Activated CD4-positive, alpha-beta T cell treated with anti-CD3 and anti-CD28 coated beads, Interleukin-2, amount 10 ng/mL, durations not matched to agents 7 days and 5 days (primary cell): ENCODE measurements at places on chromosomes 7 and 10.

DNA sequence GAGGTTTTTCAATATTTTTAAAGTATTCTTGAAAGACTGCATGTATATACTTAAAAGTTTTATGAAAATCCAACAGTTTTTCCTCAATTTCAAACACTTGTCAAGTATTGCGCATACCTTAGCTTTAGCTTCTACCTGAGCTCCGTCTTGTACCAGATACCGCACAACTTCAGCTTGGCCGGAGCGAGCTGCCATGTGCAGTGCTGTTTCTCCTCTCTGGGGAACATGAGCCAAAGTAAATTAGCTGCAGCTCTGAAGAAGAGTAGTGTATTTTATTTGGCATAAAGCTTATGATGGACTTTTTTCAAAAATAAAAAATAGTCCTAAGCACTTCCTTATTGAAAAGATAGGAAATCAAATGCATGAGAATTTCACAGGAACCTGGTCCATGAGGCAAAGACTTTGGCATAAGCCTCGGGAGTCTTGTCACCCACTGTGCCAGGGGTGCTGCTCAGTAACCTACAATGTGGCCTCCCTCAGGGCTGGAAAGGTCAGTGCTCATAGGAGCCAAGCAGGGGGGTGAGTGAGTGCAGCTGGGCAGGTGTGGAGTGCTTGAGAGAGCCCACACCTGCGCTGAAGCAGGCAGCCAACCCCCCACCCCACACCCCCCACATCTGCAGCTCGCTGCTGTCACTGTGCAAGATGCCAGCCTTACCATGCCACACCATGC, 189.5 kb downstream of the ANK3 start:
- no peak for DNase-seq

DNA sequence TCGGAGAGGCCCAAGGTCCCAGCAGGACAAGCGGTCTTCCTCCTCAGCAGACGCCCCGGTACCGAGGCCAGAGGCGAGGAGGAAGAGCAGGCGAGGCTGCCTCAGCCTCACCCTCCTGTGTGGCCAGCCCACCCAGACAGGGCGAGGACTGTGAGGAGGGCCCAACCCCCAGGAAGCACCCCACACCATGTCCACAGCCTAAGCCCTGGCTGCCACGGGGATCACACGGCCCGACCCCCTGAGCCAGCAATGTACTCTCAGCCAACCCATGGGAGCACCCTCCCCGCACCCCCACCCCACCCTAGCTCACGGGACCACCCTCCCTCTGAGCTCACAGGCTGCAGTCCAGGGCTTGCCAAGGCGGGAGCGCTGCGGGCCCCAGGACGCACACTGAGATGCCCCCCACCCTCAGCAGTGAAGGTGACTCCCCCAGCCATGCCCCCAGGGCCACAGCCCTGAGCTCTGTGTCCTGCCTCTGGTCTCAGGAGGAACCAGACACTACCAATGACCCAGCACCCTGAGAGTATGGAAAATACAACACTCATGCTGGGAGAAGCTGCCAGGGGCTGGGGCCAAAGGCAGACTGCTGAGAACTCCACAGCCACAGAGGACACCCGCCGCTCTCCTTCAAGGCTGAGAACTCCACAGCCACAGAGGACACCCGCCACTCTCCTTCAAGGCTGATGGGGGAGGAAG, 93.6 kb downstream of the MAD1L1 start:
- DNase-seq: no peak

DNA sequence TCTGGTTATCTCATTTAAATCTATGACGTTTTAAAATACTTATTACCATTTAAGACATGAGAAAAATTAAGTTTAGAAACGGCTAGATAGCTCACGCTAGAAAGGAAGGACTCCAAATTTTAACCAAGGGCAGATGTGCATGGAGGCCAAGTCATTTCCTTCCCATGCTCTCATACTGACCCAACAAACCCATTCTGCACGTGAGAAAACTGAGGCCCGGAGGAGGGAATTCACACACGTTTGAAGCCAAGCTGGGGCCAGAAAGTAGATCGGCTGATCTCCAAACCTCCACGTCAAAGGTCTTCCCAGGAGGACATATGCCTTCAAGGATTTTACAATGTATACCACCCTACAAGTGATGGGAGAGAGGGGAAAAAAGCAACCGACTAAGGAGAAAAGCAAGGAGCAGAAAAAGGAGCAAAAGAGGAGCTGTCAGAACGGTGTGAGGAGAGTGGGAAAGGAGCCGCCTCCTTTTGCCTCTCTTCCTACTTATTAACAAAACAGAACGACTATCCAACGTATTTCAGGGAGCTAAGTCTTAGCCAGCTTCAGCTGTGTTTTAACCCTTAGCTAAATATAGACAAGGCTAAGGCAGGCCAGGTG, 645 bp upstream of the SIRT1 start:
- DNase-seq: no peak

DNA sequence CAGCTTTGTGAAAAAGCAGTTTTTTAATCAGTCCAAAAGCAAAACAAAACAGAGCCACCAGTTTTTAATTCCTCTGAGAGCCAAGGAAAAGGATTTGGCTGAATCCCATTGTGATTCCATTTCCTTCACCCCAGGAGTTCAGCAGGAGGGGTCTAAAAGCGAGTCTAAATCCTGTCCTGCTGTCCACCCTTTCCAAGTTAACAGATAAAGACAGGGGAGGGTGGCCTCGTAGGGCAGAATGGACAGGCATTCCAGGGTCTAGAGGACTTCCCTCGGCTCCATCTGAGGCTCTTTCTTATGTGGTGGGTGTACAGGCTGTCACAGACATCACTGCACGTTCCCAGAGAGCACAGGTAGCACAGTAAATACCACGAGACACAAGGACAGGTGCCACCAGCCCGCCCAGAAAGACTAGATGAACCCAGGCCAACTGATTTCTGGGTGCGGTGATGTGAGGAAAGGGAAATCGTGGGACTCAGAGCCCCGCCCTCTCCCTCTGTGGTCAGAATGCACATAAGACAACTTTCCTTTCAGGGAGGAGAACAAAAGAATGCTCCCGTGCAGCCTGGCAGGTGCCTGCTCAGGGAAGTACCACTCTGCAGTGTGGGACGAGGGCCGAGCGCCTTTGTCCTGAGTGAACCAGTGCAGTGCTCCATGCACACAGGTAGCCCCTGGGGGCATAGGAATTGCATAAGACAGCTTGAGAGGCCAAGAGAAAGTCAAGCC, 119.7 kb downstream of the ABLIM1 start:
- DNase-seq: peak; percentile 70

GRCh38 chr10:125261491-125262186, 101.3 kb upstream of the CTBP2 start:
- DNase-seq: no peak

DNA sequence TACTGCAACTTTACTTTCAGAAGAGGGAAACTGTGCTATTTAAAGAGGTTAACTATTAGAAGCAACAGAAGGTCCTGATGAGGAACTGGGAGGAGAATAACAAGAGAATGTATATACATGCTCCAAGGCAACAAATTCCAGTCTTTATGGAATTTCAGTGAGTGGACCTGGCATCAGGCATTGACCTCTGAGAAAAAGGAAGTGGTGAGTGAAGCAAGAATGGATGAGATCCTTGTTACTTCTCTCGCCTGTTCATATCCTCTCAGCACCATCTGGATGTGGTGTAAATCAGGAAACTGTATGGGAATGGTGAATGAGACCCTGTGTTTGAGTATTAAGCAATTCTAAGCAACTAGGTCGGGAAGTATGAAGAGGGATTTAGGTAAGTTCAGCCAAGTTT, 30.3 kb upstream of the KBTBD2 start:
- DNase-seq: no peak

GRCh38 chr10:113458451-113458850, 94.4 kb upstream of the HABP2 start:
- no peak for DNase-seq

DNA sequence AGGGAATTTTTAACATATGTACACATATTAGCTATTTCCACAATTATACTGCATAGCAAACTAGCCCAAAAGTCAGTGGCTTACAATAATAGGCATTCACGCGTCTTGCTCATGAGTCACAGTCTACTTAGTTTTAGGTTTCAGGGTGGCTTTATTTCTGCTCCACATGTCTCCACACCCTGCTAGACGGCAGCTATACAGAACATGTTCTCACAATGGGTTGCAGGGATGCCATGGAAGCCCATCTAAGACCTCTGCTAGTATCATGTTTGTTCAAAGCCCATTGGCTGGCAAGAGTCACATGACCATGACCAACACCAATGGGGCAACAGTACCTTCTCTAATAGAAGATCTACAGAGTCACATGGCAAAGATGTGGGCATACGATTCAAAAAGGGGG, 96.3 kb upstream of the NEBL start:
- DNase-seq: no peak

DNA sequence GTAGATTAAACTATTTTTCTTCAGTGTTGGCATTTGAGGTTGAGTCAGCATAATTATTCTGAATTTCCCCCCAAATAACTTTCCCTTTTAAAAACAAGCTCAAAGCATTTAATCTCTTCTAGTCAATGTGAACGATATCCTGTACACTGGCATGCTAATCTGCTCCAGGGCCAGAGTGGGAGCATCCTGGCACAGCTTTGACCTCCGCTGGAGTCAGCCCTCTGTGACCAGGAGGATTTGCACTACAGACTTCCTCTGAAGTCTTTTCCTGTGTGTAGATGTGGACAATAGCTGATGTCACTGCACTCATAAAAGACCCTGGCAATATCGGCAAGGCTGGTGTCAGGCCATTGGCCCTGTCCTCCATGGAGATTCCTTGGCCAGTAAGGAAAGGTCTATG, 340.2 kb downstream of the CDC14C start:
- DNase-seq: no peak

GRCh38 chr10:93259126-93259525, 185.4 kb downstream of the CYP26A1 start:
- no peak for DNase-seq

DNA sequence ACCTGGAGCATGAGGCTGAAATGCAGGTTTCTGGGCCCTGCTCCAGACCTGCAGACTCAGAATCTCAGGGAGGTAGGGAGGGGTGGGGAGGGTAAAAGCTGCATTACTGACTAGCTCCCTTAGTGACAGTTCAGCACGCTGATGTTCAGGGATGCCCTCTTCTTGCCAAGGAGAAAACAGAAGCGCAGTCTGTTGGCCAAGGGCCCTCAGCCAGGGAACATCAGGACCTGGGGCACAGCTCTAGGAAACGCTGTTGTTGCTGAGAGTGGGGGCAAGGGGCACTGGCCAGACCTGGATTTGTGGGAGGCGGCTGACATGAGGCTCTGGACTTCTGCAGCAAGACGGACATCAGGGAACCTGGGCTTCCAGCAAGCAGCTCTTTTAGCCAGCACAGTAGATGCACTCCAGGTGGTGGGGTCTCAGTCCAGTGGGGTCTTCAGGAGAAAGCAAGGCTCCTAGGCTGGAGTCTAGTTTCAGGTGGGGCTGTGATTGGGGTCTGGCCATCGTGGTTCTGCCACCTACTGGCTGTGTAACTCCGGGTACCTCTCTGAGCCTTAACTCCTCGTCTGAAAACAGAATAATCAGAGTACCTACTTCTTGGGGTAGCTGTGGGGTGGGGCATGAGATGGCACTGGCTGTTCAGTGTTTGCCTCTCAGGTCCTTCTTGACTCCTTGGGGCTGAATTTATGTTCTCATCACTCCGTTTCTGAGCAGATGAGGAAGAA, 72.9 kb upstream of the PRLHR start:
- DNase-seq: no peak
